ENCODE measurements at places on chromosomes 4 and X.

DNA sequence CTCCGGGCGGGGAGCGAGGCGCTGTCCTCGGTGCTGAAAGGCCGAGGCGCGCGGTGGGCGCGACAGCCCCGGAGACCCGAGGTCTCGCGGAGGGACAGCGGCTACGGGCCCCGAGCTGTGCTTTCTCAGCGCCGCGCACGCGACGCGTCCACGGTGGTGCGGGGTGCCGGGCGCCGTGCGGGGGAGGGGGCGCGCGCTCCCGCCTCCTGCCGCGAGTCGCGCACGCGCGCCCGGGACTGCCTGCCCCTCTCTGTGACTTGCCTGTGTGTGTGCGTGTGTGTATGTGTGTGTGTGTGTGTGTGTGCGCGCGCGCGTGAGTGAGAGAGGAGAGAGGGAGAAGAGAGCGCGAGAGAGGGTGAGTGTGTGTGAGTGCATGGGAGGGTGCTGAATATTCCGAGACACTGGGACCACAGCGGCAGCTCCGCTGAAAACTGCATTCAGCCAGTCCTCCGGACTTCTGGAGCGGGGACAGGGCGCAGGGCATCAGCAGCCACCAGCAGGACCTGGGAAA lies at the start of gene GRIA2:
TSS of gene GRIA2 (plus strand) at position 358 of the 511 bp plus-strand sequence. CDS start 315 bp downstream, outside the sequence.
- H3K4me1 ChIP-seq, result peaks cover 30% of the 10 kb centered on the region
- H3K4me3 ChIP-seq, result peak within 1 kb of the TSS; percentile 89
- no peak within 1 kb of the TSS for H3K27ac ChIP-seq
- H3K36me3 ChIP-seq, result no peaks in the 10 kb centered on the region
- DNase-seq, result peak; percentile 85
- H3K27me3 ChIP-seq, result peaks cover 75% of the 10 kb centered on the region

DNA sequence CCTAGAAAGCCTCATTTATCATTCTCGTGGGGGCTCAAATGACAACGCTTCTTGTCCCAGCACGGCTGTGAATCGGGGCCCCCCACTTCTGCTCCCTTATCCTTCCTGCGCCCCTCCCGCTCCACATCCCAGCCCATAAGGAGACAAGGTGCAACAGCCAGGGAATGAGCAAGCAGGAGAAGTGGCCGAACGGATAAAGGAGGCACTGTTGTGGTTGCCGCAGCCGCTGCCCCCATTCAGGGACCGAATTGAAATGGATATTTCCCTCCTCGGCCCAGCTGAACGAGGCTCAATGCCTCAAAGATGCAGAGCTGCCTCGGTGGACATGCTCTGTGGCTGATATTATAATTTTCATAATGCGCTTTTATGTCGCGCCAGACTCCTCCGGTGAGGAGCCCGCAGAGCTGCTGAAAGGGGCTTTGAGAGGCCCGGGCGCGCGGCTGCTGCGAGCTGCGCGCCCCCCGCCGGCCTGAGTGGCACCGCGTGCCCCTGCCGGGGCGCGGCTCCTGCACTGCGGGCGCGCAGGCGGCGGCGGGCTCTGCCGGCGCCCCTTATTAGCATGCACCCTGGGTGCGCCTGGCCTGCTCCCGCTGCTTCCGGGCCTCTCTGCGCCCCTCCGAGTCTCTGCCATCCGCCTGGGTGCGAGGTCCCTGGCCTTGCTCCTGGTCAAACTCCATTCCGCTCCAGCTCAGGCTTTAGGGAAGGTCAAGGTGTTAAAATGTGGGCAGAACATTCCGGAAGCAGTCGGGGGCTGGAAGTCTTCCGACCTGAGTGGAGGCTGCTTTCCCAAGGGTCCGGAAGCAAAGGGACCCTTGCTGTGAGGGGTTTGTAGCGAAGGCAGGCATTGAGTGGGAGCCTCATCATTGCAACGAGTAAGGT lies 68.2 kb upstream of the TMEM33 start:
- no peak overlapping the region for H3K27ac ChIP-seq
- DNase-seq, result no peak
- peaks cover 54% of the 10 kb centered on the region for H3K4me1 ChIP-seq
- peaks cover 95% of the 10 kb centered on the region for H3K27me3 ChIP-seq
- H3K36me3 ChIP-seq, result no peaks in the 10 kb centered on the region

DNA sequence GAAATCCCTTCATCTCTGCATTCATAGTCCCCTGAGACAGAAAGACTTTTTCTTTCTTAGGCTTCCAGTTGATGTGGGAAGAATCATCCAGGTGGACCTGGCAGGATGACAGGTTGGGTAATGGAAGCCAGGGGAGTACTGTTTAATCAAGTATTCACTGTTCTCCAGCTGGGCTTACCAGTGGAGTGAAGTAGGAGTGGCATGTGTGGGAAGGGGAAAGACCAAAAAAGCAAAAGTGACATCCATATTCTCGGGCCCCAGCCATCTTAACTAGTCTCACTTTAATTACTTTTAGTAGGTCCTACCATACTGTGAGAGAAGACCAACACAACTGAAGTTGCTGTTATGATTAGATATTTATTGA lies 18.5 kb downstream of the VSIG4 start:
- H3K27ac ChIP-seq, result no peak overlapping the region
- H3K27me3 ChIP-seq, result no peaks in the 10 kb centered on the region
- no peak for DNase-seq
- no peaks in the 10 kb centered on the region for H3K4me1 ChIP-seq

- H3K27ac ChIP-seq, result no peak overlapping the region
- no peaks in the 10 kb centered on the region for H3K36me3 ChIP-seq
- DNase-seq, result no peak
- H3K27me3 ChIP-seq, result no peaks in the 10 kb centered on the region
- H3K4me3 ChIP-seq, result no peak overlapping the region
These were observed 79.8 kb upstream of the RPL34 start for GRCh38 chr4:108540536-108540935.

- no peaks in the 10 kb centered on the region for H3K27me3 ChIP-seq
- no peaks in the 10 kb centered on the region for H3K4me1 ChIP-seq
- no peak for DNase-seq
These were observed 134.2 kb downstream of the PWWP3B start for GRCh38 chrX:106302304-106302703.

DNA sequence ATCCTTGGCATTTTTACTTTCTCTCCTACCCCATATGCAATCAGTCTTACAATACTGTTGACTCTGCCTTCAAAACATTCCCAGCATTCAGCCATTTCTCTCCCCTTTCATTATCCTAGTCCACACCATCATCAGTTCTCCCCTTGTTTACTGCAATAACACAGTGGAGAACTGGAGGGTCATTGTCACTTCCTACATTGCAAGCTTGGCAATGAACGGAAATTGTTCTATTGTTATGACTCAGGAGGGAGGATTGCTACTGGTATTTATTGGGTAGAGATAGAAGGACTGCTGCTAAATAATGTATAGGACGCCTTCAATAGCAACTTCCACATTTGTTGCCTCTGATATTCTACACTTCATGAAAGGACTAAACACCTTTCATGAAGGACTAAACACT lies 231.8 kb downstream of the BANK1 start:
- no peak overlapping the region for H3K4me3 ChIP-seq
- no peak overlapping the region for H3K27ac ChIP-seq
- no peaks in the 10 kb centered on the region for H3K36me3 ChIP-seq
- no peaks in the 10 kb centered on the region for H3K4me1 ChIP-seq
- no peak for DNase-seq
- no peaks in the 10 kb centered on the region for H3K27me3 ChIP-seq

- no peak overlapping the region for H3K4me3 ChIP-seq
- no peak overlapping the region for H3K27ac ChIP-seq
- H3K27me3 ChIP-seq, result no peaks in the 10 kb centered on the region
- H3K4me1 ChIP-seq, result no peaks in the 10 kb centered on the region
- DNase-seq, result no peak
- H3K36me3 ChIP-seq, result no peaks in the 10 kb centered on the region
These were observed 1228.2 kb upstream of the ADGRL3 start for GRCh38 chr4:59971952-59972351.

DNA sequence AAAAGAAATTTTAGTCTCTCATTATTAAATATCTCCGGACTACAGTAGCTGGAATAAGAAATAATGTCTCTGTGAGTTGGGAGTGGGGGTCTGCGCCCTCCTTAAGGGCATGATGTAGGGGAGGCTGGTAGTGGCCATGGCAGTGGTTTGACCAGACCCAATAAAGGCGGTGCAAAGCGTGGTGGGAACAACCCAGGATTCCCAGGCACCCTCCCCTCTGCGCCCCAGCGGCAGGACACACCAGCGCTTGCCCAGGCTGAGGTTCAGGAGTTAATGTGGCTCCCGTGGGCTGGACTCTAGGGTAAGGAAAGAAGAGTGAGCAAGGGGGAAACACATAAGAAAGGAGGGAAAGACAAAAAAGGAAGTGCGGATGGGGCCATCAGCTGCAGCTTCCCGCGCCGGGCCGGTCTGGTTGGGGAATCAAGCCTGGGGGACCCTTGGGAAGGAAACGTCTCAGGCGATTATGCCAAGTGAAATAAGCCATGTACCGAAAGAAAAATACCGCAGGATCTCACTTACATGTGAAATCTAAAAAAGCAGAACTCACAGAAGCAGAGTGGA lies 157.5 kb upstream of the SMIM31 start:
- H3K27ac ChIP-seq, result no peak overlapping the region
- DNase-seq, result no peak
- H3K36me3 ChIP-seq, result no peaks in the 10 kb centered on the region
- no peak overlapping the region for H3K4me3 ChIP-seq
- no peaks in the 10 kb centered on the region for H3K4me1 ChIP-seq

GRCh38 chr4:142467088-142467487 lies 379.0 kb downstream of the INPP4B start:
- H3K4me1 ChIP-seq, result peaks cover under 1% of the 10 kb centered on the region
- H3K27me3 ChIP-seq, result no peaks in the 10 kb centered on the region
- no peak overlapping the region for H3K27ac ChIP-seq
- H3K4me3 ChIP-seq, result no peak overlapping the region
- H3K36me3 ChIP-seq, result no peaks in the 10 kb centered on the region

DNA sequence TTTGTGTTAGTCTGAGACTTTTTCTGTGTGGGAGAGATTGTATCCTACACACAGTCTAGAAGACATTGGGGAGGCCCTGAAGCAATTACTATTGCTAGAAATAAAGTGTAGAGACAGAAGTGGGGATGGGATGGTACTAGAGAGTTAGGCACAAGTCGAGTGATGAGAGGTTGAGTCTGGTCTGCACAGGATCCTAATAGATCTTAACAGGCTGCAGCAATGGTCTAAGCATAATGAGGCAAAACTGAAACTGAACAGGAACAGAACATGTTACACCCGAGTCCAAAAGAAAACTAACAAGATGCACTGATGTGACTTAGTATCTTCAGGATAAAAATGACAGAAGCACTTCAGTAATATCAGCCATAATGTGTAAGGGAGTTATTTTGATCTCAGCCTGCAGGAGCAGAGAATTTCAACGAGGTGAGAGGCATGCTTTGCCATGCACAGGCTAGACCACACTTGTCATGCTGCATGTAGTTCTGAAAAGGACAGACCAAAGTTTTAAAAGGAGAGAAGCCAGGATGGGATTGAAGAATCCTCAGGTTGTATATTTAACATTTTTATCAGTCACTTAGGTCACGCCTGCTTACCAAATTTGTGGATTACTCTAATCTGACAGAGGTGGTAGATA lies 205.8 kb upstream of the BOD1L1 start:
- H3K4me1 ChIP-seq, result no peaks in the 10 kb centered on the region
- no peaks in the 10 kb centered on the region for H3K36me3 ChIP-seq
- no peak overlapping the region for H3K4me3 ChIP-seq
- H3K27me3 ChIP-seq, result peaks cover 19% of the 10 kb centered on the region
- H3K27ac ChIP-seq, result no peak overlapping the region

DNA sequence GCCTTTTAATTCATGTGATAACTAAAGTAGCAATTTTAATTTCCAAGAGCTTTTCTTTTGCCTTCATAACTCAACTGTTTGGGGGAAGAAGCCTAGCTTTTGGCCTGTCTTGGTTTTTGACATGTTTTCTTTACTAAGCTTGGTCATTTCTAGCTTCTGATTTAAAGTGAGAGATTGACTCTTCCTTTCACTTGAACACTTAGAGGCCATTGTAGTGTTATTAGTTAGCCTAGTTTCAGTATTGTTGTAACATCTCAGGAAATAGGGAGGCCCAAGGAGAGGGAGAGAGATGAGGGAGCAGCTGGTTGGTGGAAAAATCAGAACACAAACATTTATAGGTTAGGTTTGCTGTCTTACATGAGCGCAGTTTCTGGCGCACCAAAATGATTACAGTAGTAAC lies 44.8 kb downstream of the DCLK2 start:
- no peak for DNase-seq
- no peaks in the 10 kb centered on the region for H3K27me3 ChIP-seq
- peaks cover 8% of the 10 kb centered on the region for H3K4me1 ChIP-seq
- no peak overlapping the region for H3K4me3 ChIP-seq
- no peak overlapping the region for H3K27ac ChIP-seq

DNA sequence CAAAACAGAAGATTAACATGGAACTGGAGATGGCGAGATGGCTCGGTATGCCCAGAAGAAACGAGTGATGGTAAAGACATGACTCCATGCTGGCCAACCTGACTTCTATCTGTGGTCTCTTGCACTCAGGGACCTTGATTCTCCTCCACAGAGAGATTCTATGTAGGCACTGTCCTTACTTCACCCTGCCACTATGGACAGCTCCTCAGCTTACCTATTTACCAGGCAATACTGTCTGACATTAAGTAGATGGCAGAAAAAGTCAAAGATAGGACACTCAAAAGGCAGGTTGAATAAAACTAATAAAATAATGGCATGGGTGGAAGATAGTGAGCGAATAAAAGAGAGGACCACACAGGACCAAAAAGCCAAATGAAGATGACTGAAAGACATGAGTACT lies 35.2 kb upstream of the NDNF start:
- peaks cover 3% of the 10 kb centered on the region for H3K36me3 ChIP-seq
- H3K27ac ChIP-seq, result no peak overlapping the region
- no peak overlapping the region for H3K4me3 ChIP-seq
- H3K4me1 ChIP-seq, result no peaks in the 10 kb centered on the region
- no peaks in the 10 kb centered on the region for H3K27me3 ChIP-seq

DNA sequence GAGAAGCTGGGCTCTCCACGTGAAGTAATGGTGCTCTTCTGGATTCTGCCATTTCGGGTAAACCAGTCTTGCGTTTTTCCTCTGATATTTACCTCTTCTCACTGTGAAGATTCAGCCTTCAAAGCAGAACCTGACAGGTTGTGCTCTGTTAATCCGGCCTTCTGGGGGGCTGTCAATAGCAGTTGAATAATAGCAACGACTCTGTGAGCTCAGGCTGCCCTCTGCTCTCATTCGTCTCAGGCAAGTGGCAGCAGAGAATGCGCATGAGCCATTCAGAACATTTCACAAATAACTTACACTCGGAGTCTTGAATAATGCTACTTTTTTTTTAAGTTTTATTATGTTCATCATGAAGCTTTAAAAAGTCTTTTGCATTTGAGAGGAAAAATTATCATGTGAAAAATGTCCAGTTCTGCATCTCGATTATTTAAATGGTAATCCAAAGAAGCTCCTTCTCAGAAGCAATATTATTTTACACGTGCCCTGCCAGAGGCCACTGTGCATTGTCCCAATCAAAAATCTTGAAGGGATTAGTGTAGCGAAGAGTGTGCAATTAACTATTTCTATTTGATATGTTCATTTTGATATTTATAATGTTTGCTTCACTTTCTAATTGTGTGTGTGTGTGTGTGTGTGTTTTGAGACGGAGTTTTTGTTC lies 354.2 kb upstream of the FAT1 start:
- H3K4me1 ChIP-seq, result peaks cover 4% of the 10 kb centered on the region
- no peaks in the 10 kb centered on the region for H3K36me3 ChIP-seq
- no peak for DNase-seq
- no peak overlapping the region for H3K27ac ChIP-seq
- no peak overlapping the region for H3K4me3 ChIP-seq
